Glomerular endothelial cell (primary cell): ENCODE measurements at places on chromosomes 1 and 21.
A peak's percentile ranks its signal among the peaks of the same experiment; 100 is the strongest.

- DNase-seq: no peak
Measured at GRCh38 chr1:151147665-151148064, 1.2 kb upstream of the SEMA6C start.

DNA sequence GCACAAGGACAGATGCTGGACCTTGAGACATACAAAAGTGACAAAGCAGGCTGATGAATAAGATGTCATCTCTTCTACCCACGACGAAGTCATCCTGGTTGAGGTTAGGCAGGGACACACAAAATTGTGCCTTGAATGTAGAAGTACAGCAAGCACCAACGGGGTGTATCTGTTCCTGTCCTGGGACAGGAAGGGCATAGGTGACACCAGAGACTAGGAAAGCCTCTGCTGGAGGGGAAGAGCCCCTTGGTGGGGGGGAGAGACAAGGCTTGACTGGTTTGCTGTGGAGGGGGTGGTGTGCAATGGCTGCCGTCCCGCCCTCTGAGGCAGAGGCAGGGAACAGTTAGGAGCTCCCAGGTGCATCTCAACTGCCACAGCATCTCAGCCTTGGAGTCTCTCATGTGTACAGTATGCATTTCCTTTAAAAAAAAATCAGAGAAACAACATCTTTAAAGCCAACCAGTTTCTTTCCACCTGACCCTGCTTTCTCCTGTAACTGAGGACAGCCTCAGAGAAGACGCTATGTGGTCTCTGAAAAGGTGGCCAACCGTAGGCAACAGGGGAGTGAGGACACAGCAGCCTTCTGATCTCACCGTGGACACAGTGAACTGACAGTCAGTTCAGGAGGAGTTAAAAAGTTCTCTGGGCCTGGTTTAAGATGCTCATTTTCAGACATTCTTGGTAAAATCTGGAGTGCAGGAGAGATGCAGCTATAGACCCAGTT, 17.7 kb upstream of the GFI1 start:
- no peak for DNase-seq

- DNase-seq: no peak
Measured at GRCh38 chr1:104238991-104239390, 489.3 kb downstream of the AMY1C start.

DNA sequence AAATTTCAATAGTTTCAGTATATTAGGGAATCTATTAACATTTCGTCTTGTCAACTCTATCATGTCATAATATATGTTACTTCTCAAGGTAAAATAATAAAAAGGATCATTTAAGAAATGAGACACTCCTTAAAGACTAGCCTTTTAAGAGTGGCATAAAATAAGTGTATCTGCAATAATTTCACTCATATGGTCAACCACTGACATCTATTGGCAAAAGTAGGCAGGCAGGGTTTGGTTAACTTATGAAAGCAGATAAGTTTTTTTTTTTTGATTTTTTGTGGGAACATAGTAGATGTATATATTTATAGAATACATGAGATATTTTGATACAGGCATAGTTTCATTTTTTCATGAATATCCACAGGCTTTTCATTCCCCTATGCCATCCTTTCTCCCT, 5.5 kb upstream of the RGS21 start:
- peak; percentile 52 for DNase-seq

DNA sequence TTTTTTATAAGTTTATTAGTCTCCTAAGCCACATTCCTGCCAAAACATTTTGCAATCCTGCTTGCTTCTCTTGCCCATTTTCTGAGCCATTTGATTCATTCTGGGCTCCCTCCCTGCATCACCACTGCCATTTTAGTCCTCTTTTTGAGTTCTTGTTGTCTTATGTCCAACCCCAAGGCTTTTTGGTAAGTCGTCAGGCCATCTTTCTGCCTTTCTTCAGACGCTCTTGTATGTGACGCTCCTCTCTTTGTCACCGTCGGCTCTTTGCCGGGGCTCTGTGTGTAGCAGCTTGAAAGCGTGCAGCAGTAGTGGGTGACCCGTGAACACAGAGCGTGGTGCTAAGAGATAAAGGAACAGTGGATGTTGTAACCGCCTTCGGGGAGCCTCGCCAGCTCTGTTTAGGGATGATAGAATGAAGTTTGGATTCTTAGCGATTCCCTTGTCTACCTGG, 14.6 kb downstream of the HUNK start:
- DNase-seq: no peak

DNA sequence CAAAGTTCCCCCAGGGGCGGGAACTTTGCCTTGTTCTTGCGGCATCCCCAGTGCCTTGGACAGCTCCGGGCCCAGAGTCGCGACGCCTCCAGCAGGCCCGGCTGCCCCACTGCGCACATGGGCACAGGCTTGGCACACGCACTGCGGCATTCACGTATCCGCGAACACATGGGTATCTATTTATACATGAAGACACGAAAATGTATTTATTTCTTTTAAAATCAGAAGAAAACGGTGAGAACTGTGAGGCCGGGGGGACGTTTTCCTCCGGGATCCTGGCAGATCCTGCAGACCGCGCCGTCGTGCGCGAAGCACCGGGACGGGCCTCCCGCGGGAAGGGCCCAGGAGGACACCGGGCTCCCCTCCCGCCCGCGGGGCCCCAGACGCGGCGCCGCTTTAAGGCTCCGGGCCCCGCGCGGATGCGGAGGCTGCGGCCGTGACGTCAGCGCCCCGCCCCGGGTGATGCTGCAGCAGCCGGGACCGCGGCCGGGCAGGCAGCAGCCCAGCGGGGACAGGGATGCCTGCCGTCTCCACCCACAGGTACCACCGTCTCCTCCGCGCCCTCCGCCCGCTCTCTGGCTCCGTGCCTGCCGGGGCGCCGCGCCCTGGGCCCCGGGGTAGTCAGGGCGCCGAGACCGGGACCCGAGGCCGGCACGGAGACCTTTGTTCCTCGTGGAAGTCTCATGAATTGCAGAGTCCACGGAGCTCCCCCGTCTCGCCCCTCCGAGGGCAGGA, at the start of gene SLC45A1:
Gene SLC45A1 (plus strand): TSS at position 468 of the 735 bp plus-strand sequence. CDS start 6,216 bp downstream, outside the sequence.
- DNase-seq: no peak

DNA sequence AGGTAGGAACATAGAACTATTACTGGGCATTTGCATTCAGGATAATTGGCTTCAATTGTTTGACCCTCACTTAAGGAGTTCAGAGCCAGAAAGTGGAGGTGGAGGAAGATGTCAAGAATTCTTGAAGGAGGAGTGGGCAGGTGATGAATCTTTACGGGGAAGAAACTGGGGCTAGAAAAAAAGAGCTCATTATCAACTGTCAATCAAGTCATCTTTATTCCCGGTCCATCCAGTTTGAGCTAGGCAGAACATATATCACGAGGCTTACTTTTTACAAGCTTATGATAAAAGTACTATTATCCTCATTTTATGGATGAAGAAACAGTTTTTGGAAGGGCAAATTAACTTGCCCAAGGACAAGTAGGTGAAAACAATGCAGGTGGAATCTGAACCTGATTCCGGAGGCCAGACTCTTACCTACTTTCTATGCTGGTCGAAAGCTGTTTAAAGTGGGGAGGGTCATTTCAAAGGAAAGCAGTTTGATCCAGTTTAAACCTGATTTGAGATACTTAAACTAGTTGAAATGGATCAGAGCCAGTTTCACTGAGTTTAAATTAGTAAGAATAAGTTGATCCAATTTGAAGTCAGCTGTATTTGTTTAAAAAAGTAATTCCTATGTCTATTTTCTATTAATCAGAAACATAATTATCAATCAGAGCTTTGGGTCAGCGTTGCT, 13.3 kb upstream of the NBL1 start:
- no peak for DNase-seq

GRCh38 chr1:171267391-171267790, 19.1 kb downstream of the FMO1 start:
- no peak for DNase-seq

DNA sequence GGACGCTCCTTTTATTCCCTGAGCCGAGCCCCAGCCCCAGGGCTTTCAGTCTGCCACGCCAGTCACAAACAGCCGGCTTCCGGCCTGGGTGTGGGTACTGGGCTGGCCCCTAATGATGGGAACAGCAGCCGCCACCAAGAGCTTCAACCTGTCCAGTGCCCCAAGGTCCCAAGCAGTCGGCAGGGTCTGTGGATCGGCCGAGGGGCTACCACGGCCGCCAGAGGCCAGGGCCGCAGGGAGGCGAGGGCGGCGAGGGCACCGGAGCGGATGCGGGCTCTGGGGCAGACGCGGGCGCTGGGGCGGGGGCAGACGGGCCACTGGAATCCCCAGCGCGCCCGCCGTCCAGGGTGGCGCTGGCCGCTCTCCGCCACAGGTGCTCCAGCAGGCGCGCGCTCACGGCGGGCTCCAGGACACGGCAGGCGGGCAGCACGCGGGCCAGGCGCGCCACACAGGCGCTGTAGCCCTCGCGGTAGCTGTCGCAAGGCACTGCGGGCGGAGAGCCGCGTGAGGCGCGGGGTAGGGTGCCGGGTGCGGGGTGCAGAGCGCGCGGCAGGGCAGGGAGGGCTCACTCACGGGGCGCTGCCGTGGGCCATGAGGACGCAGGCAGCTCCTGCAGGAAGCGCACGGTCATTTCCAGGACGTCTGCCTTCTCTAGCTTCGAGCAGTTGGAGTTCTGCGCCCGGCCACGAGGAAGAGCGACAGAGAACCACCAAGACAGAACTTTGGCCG, 887 bp downstream of the HES2 start:
- DNase-seq: no peak

DNA sequence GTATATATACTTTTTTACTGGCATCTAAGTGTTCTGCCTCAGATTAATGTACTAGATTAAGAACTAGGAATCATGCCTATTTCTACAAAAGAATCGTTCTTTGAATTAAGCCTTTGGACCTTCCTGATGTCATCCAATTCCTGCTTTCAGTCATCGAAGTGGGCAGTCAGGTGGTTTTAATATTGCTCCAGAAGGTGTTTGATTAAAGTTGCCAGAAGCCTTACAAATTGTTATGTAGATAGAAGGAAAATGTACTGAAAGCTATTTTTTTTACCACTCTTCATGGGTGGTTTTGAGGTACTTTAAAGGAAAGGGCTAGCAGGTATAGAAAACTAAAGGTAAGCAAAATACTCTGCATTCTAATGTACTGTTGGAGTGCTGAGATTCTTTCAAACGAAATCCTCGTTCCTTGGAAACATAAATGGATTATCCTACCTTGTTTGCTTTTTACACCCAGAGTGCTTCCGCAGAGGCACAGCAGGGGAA, 716 bp downstream of the CTBS start:
- no peak for DNase-seq

DNA sequence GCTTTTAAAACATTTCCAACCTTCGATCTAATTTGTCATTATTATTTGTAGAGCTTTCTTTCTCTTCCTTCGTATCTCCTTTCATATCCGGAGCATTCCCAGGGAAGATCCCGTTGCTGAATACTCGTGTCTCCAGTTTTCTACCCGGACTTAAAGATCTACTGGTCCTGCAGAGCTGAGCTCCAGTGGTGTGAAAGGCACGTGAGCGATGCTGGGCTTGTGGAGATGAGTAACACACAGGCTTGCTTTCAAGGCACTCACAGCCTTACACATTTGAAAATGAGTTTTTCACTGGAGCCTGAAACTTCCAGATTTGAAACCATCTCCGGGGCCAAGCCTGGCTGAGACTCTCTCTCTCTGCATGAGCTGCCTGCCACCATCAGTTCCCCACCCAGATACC, 428.3 kb downstream of the KIF26B start:
- no peak for DNase-seq

GRCh38 chr1:147669469-147670318, 630 bp downstream of the ACP6 start:
- no peak for DNase-seq

DNA sequence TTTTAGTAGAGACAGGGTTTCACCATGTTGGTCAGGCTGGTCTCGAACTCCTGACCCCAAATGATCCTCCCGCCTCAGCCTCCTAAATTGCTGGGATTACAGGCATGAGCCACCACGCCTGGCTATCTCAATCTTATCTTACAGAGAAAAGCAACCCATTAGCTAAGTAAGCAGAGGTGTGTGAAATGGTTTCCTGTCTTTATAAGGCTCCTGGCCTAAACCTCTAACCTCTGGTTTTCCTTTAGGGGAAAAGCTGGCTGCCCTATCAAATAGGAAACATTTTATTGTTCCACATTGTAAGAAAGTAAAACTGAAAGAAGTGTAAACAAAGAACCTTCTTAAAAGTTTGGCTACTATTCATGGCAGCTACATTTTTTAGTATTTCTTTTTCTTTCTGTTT, 78.3 kb upstream of the MORC3 start:
- no peak for DNase-seq

DNA sequence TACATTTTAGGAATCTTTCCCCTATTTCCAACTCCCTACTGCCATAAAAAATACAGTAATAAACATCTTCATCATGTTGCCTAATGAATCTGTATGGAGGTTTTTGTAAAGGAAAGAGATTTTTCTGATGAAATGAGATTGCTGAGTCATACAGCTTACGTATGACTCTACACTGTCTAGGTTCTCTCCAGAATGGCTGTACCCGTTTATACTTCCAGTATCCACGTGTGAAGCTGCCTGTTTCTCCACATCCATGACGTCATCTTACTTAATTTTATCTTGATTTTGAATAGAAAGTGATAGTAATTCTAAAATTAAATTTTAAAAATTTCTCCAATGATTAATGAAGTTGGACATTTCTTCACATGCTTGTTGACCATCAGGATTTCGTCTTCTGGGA, 103.7 kb downstream of the COQ8A start:
- no peak for DNase-seq

DNA sequence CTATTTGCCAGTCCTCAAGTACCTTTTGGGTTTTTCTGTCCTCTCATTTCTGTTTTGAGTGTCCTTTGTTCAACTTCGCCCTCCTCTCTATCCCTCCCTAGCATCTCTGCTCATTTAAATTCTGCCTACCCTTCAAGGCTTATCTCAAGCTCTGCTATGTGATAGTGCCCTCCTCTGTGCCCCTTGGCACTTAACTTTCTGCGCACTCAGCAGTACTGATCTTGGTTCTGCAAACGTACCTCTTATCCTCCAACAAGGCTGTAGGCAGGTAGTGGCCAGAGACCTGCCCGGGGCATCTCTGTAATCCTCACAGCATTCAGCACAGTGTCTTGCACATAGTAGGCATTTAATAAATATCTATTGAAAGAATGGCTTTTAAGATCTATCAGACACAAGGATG, 5.3 kb upstream of the IL20 start:
- no peak for DNase-seq

DNA sequence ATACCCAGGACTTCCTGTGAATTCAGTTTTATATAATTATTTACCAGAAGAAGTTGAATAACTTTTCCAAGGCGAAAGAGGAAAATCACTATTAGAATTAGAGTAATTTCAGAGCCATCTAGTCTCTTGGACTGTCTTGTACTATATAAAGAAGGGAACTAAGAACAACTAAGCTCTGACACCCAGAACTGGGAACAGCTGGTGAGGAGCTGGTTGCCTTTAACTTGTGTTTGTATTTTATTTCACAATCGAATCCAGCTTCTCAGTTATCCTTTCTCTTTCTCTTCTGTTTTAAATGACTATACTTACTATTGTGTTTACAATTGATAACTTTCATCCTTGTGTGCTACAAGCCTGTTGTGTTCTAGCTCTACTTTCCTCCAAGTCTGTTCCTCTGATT, 8.4 kb downstream of the SNX27 start:
- DNase-seq: no peak

GRCh38 chr21:42400525-42400924, 3.2 kb upstream of the UBASH3A start:
- DNase-seq: no peak

GRCh38 chr21:44602463-44602850, 2.1 kb downstream of the KRTAP10-7 start:
- no peak for DNase-seq
